ENCODE measurements at places on chromosomes 11 and 22. TPM values are rescaled to one million over a fixed set of nuclear protein-coding genes. Genes with fewer than 3 reads are reported as not detected.

Gene CCDC73
- not detected for total RNA-seq

Gene FREY1
- total RNA-seq = 0.99 TPM

Gene MYO18B
- total RNA-seq = not detected

Gene THY1
- 0.20 TPM for total RNA-seq

Gene CYTH4
- under 0.01 TPM for total RNA-seq

Gene KLHL35
- 1.7 TPM for total RNA-seq

DNA sequence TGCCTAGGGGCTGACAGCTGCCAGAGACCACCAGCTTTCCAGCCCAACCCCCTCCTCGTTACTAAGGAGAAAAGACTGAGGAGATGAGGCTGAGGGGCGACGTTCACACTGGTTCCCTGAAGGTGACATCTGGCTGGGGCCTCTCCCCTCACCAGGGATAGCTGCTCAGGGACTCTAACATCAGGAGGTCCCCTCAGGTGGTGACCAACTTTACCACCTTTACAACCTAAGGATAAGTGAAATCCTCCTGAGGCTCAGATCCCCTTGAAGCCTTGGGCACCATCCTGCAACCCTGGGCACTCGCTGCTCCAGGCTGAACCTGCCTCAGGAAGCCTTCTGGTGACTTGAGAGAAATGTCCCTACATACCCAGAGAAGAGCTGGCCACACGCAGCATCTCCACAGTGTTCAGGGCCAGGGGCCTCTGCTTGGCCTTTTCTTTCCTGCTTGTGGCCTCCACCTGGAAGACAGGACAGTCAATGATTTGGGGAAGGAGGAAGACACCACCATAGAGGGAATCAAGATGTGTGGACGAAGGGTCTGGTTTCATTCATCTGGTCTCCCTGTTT, 12.4 kb upstream of the PPM1F start:
- no peak for DNase-seq

GRCh38 chr11:93474123-93474522, 69.1 kb downstream of the SMCO4 start:
- no peak for DNase-seq

- DNase-seq = peak; percentile 33
These were observed 6.9 kb upstream of the ACR start for GRCh38 chr22:50730941-50731661.

GRCh38 chr11:1819074-1819473, 15.7 kb upstream of the SYT8 start:
- DNase-seq = no peak

- DNase-seq = peak; percentile 63
These were observed 4.7 kb upstream of the RANBP1 start for GRCh38 chr22:20111045-20111688.

DNA sequence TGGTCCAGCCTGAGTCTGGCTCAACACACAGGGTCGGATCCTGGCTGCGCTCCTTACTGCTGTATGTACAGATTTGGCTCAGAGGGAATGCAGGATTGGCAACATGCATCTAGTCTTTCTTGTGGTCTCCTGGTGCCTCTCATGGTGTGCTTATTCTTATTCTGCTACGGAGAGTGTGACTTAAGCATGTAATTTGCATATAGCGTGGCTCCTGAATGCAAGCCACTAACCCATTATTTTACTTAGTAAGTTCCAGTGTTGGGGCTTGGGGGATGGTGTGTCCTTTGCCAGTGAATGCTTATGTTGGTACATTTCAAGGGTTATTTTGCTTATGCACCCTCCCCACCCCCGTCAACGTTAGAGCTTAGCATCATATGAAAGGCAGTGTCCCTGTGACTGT, 51.2 kb downstream of the PTPRJ start:
- no peak for DNase-seq

- DNase-seq = no peak
These were observed 7.5 kb downstream of the SYN3 start for GRCh38 chr22:33050614-33051182.

- DNase-seq = no peak
These were observed 20.3 kb downstream of the CLDN5 start for GRCh38 chr22:19503869-19504268.

- no peak for DNase-seq
These were observed 13.9 kb downstream of the SBF1 start for GRCh38 chr22:50460938-50461337.

GRCh38 chr22:26777156-26777801, 119.9 kb downstream of the MIAT start:
- DNase-seq = no peak

DNA sequence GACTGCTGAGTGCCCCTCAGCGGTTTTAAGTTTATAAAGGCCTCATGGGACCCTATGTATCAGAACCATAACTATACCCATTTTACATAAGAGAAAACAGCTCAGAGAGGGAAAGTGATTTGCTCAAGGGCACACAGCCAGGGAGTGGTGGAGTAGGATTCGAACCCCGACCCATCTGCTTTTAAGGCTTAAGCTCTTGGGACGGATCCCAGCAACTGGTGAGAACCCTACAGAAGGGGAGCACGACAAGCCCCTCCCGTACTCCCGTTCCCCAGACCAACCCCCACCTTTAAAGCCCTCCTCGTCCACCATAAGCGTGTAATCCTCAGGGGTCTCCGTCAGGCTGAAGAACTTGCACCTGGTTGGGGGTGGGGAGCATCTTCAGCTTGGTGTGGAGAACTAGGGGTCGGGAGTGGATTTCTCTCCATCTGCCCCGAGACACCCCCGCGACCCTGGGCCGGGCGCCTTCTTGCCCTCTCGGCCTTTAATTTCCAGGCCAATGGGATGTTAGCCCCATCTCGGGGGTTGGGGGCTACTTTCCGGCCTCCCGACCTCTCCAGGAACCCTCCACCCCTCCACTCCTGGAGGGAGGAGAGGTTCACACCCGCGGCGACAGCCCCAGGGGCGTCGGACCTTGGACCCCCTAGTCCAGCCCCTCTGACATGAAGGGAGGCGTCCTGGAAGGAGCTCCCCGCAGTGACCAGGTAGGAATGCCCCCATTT, 725 bp downstream of the CASTOR1 start:
- DNase-seq = no peak

GRCh38 chr11:128931668-128932067, 11.0 kb downstream of the TP53AIP1 start:
- DNase-seq = no peak

DNA sequence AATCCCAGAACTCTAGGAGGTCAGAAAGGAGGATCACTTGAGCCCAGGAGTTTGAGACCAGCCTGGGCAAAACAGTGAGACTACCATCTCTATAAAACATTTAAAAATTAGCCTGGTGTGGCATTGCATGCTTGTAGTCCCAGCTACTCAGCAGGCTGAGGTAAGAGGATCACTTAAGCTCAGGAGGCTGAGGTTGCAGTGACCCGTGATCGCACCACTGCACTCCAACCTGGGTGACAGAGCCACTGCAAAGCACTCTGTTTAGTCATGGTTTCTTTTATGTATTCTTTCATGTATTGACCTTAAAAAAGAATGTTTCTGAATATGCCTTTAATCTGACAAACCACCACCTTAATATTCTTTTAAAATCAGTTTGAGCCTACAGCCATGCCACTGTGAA, 52.2 kb downstream of the BIRC2 start:
- no peak for DNase-seq

DNA sequence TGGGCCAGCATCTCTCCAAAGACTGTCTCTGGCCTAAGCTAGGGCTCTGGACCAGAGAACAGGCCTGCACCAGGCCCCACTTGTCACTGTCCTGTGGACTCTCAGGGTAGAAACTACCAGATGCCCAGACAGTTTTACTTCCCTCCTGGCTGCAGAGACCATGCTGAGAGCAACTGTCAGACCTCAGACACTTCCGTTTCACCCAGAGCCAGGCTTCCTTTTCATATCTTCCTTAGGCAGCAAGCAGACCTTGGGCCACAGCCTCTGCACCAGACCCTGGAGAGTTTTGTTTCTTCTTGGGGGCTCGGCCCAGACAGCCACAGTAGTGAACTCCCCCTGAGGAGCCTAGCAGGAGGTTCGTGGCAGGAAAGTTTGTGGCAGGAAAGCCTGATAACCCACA, 12.1 kb upstream of the FCHSD2 start:
- no peak for DNase-seq

GRCh38 chr11:84381666-84382065, 1095.5 kb upstream of the CCDC90B start:
- no peak for DNase-seq

- DNase-seq = no peak
These were observed 13.3 kb downstream of the MPST start for GRCh38 chr22:37032535-37033460.

DNA sequence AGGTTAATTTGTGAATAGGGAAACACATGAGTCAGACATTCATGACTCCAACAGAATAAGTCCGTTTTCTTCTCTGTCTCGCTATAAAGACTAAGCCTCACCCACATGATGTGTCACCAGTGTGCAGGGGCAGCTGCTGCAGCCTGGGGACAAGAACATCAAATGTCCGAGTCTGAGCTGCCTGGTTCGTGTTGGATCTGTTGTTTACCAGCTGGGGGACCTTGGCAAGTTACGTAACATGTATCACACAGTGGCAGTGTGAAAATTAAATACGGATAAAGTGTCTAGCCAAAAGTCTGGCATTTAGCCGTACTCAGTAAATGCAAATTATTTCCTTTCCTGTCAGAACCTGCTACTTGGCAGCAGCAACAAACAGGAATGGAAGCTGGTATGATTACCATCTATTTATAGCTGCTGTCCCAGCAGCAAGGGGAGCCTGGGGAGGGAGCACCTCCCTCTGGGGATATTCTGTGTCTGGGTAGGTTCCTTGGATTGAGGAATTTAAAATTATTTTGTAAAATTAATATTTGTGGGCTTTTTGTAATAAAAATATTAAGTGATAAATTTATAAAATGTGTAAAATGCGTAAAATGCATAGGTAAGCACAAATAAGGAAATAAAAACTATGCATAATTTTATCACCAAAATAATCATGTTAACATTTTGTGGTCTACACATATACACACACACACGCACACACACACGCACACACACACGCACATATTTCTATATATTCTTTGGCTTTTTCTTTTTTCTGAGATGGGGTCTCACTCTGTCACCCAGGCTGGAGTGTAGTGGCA, 1.3 kb upstream of the CLDN25 start:
- peak; percentile 57 for DNase-seq
